ENCODE measurements at places on chromosomes 5 and 9.

- no peak for DNase-seq
Measured at GRCh38 chr5:77486344-77486962, 5.7 kb downstream of the WDR41 start.

DNA sequence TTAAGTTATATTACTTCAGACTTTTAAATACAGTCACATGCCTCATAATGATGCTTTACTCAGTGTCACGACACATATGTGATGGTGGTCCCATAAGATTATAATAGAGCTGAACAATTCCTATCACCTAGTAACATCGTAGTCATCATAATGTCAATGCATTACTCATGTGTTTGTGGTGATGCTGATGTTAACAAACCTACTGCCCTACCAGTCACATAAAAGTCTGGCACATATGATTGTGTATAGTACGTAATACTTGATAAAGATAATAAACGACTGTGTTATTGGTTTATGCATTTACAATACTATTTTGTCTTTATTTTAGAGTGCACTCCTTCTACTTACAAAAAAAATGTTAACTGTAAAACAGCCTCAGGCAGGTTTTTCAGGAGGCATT is 103.7 kb downstream of the PAM start:
- DNase-seq: no peak

DNA sequence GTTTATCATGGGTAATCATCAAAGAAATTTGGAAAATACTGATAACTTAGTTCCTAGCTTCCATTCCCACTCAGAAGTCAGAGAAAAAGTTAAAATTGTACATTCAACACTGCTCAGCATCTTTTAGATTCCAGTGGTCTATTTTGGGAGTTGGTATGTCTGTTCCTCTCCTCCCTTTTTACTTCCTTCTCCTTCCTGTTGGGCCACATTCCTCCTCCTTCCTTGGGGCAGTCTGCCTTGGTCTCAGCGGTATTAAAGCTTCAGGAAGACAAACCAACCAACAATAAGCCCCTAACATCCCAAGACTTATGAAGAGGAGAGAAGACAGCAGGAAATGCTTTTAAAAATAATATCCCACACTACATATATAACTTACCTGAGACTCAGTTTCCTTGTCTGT is 49.9 kb upstream of the SSBP2 start:
- no peak for DNase-seq

GRCh38 chr9:22817181-22817580 is 370.6 kb downstream of the DMRTA1 start:
- DNase-seq: no peak

DNA sequence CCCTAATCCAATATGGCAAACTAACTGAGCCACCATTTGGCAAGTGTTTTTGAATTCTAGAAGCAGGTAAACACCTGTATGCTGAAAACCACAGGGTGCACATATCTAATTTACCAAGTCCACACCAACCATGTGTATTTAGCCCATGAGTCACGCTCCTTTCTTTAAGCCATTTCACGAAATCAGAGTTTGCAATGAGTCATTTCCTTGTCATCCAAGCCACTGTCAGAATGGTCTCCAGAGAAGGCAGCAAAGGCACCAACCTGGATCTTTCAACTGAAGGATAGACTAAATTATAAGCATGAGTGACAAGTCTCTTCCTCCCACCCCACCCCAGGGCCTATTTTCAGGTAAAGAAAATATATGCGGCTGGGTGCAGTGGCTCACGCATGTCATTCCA is 110.0 kb downstream of the PAX5 start:
- no peak for DNase-seq

DNA sequence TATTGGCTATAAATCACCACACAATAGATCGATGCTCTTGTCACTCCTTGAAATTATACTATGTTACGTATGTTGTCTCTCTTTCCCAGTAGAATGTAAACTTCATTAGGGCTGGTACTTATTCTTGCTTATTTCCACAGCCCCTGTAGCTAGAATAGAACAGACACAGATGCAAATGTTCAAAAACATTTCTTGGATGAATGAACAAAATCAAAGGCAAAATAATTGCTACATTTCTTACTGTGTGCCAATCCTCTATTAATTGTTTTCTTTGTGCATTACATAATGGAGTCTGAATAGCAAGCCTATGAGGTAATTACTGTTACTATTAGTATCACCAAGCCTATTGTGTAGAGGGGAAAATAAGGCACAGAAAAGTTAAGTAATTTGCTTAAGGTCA is 725 bp upstream of the OR13C2 start:
- DNase-seq: no peak

DNA sequence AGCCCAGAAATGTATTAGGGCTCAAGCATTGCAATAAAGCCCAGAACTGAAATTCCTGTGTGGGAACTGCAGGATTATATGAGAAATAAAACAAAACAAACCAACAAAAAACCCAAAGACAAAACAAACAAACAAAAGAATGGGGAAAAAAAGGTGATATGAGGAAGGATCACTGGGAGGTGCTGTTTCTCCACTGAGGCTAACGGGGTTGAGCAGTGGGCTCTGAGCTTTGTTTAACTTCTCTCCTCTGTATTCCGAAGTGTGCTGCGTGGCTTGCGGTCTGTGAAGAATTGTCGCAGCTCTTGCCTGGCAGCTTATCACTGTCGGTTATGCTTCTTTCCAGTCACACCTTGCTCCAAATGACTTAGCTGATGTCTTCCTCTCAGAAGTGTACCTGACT is 106.3 kb downstream of the TENT4A start:
- no peak for DNase-seq

GRCh38 chr9:14935964-14936363 is 25.7 kb upstream of the FREM1 start:
- no peak for DNase-seq

GRCh38 chr5:5932824-5933223 is 445.5 kb downstream of the MED10 start:
- no peak for DNase-seq

- DNase-seq: no peak
Measured at GRCh38 chr5:141957367-141957996, 520 bp downstream of the PCDH12 start.

Data from stimulated activated CD8-positive, alpha-beta memory T cell treated with anti-CD3 and anti-CD28 coated beads, Interleukin-4, amount 100 ng/mL, for 1 hour (primary cell).